ENCODE measurements at places on chromosomes 11 and 22.

DNA sequence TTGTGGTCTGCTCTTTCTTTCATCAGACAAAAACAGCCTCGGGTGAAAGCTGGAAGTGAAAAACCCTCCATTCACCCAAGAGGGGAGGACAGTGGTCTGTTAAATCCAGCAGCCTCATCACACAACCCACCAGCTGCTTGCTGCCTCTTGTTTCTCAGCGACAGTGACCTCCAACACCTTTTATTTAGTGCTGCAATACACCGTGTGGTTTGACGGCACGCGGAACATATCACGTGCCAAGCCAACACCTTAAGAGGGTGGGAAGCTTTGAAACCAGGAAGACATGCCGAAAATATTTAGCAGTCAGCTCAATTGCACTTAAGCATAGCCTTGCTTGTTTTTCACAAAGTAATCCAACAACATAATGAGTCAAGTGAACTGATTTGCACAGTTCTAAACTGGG, 39.8 kb upstream of the POGLUT3 start:
- no peak for DNase-seq

- no peak for DNase-seq
Observed at GRCh38 chr22:46532416-46532815, 5.0 kb downstream of the CELSR1 start.

DNA sequence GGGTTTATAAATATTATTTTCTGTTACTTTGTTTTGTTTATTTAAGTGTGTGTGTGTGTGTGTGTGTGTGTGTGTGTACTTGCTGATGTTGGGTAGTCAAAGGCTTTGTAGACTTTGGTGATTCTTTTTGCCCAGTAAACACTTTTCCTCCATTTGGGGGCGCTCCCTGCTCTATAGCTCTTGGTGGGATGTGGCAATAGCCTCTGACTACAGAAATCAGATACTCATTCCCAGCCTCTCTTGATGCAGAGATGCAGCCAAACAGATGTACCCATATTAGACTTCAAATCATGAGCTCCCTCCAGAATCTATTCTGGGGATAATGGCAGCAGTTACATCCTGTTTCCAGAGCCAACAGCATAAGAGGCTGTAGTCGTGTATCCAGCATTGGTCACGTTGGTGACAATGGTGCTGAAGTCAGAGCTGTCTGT, 33.4 kb upstream of the APOL5 start:
- DNase-seq: no peak

DNA sequence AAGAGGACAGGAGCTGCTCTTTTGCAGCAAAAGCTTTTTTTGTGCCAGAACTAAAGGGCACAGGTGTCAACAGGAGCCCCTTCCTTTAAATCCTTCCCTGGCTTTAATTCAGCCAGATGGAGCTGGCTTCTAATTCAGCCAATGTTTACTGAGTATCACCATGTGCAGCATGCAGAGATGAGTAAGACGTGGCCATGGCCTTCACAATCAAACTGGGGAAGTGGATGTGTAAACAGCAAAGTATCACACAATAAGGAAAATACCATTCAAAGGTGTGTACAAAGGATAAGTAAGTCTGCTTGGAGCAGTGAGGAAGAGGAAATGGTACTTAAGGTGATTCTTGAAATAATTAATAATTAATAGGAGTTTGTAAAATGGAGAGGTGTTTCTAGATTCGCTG, 243.4 kb downstream of the NXPE2 start:
- DNase-seq: no peak

GRCh38 chr22:45008751-45009605, 827 bp downstream of the PHF21B start:
- DNase-seq: no peak

GRCh38 chr11:64366751-64367150, 7.8 kb downstream of the RPS6KA4 start:
- DNase-seq: no peak

Data from activated gamma-delta T cell treated with anti-CD3 and anti-CD28 coated beads, Interleukin-2, amount 50 U/mL, for 16 hours (primary cell).